ENCODE measurements at places on chromosomes 5 and 9.

GRCh38 chr9:4010309-4010708 is 289.6 kb downstream of the GLIS3 start:
- peak; percentile 58 for DNase-seq

GRCh38 chr9:111197256-111197655 is 132.8 kb downstream of the OR2K2 start:
- DNase-seq, result no peak

DNA sequence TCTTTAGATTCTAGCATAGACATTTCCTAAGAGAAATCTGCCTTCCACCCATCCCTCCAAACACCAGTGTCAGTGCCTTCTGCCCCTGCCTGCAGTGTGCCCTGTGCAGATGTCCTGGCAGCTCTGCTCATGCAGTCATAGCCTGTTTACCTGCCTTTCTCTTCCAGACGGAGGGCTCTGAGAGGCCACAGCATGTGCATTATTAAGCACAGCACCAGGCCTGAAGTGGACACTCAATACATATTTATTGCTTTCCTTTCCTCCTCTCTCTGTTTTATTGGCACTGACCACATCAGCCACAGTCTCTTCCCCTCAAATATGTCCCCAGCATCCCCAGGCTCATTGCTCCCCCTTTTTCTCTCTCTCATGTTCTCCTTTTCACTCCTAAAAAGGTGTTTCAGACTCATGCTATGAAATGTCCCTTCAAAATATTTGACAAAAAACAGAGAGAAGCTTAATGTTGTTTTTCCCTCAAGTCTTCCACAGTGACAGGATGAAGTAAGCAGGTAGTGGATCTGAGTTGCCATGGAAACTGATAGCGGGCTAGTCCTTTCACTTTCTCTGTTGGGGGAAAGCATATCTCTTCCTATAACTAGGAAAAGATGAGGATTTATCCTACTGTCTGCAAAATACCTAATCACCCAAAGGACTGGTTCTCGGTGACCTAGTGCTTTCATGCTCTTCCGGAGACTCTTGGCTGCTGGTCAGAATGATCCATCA is 100.9 kb downstream of the ATP10B start:
- peak; percentile 66 for DNase-seq

DNA sequence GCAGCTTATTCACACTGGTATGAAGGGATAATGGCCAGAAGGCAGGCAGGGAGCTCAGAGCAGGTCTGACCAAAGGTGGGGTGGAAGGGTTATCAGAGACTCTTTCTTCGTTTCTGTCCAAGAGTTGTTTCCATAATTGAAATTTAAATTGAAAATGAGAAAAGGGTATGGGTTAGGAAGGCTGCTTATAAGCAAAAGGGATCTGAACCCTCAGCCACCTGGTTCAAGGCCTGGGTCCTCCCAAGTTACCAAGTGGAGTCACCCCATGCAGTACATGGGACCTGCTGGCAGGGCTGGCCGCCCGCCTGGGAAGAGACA is 17.8 kb downstream of the EEIG1 start:
- DNase-seq, result no peak

DNA sequence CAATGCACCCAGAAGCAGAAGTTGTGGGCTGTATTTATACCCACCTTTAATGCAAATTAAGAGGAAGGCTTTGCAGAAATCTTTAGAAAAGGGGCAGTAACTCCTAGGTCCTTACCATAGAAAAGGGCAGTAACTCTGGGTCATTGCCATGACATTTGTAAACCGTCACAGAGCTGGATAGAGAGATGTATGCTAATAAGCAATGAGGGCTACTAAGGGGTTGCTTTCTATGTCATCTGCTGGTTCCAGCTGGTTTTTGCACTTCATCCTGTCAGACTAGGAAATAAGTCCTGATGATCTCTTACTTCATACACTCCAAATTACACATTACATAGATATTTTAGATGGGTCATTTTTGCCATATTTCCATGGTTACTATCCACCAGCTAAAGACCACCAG is 299.1 kb upstream of the TYRP1 start:
- no peak for DNase-seq

GRCh38 chr5:44807269-44807668 is 1.5 kb upstream of the MRPS30 start:
- DNase-seq, result no peak

DNA sequence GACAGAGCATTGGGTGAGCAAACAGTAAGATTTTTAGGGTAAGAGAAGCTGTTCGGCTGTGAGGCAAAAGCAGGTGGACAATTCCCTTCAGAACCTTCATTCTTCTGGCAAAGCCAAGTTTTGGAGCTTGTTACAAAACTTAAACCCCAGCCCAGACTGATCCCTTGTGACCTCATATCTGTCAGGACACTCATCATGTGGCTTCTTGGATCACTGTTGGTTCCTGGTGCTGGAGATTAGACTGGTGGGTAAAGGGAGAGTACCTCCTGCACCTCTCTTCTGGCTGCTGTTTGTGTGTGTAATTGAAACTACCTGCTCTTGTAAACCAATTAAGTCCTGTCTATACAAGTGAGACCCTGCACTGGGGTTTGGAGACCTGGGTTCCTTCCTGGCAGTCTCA is 21.0 kb downstream of the LARP1 start:
- no peak for DNase-seq

- no peak for DNase-seq
Measured at GRCh38 chr5:58921159-58921558, 338.3 kb downstream of the RAB3C start.

- DNase-seq, result peak; percentile 65
Measured at GRCh38 chr9:73577848-73578247, 426.2 kb downstream of the ANXA1 start.

DNA sequence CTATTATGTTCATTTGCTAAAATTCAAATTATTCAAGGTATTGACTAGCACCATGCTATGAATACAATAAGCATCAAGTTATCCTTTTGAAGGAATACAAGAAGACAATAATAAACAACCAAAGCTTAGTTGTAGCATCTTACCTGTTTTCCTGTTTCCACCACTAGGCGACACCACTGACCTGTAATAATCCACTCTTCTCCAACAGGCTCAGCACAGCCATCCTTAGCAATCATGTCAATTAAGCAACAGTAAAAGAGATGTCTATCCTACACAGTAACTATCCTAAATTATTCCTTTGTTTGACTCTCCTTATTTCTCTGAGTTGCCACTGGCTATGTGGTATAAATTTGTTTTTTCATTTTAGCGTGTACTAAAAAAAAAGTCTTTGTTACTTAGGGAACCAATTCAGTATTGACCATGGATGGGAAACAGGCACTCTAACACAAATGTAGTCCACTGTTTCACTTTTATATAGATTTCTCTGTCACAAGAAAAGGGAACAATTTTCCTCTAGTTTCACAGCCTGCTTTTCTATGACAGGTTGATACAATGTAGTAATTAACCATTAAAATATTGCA is 46.2 kb downstream of the PCA3 start:
- DNase-seq, result peak; percentile 73

Measured in cerebellar cortex (tissue), 1 donor.